ENCODE measurements at places on chromosomes 7 and 10. TPM values are rescaled to one million over a fixed set of nuclear protein-coding genes. Genes with fewer than 3 reads are reported as not detected.

ACSM6 gene
- total RNA-seq = not detected

CPA4 gene
- not detected for total RNA-seq

PTCD1 gene
- total RNA-seq = 9.4 TPM

RARRES2 gene
- total RNA-seq = not detected

NUTM2B gene
- 1.5 TPM for total RNA-seq

KLF14 gene
- not detected for total RNA-seq

TRIM50 gene
- not detected for total RNA-seq
